NB4 (cell line): ENCODE measurements at places on chromosomes 1 and 21.
A peak's percentile ranks its signal among the peaks of the same experiment; 100 is the strongest.

DNA sequence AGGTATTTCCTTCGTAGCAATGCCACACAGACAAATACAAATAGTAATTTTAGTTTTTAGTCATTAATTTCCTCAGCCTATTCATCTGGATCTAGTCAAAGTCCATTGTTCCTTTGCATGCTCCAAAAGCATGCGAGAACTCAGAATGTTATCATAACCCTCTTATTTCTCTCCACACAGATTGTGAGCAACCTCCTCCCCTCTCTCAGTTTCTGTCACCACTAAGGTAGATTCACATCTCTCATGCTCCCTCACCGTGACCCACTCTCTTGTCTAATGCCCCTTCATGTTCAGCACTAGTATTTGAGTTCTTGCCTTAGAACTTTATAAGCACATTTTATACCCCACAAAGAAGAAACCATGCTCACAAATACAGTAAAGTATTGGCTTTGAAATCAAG lies 582.4 kb downstream of the PLA2G4A start:
- no peak for DNase-seq

GRCh38 chr1:184709418-184709817 lies 45.2 kb downstream of the EDEM3 start:
- DNase-seq = no peak

- peak; percentile 74 for DNase-seq
These were observed 20.8 kb downstream of the NAV1 start for GRCh38 chr1:201559679-201560162.

DNA sequence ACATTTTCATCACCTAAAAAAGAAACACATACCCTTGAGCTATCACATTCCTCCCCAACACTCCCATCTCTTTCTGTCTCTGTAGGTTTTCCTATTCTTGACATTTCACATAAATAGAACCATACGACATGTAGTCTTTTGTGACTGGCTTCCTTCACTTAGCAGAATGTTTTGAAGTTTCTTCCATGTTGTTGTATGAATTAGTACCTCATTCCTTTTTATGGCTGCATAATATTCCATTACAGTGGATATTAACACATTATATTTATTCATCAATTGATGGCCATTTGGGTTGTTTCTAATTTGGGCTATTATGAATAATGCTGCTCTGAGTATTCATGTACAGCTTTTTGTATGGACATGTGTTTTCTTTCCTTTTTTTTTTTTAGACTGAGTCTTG lies 11.8 kb downstream of the WDTC1 start:
- no peak for DNase-seq

- no peak for DNase-seq
These were observed 13.4 kb upstream of the FAM43B start for GRCh38 chr1:20538760-20539551.

DNA sequence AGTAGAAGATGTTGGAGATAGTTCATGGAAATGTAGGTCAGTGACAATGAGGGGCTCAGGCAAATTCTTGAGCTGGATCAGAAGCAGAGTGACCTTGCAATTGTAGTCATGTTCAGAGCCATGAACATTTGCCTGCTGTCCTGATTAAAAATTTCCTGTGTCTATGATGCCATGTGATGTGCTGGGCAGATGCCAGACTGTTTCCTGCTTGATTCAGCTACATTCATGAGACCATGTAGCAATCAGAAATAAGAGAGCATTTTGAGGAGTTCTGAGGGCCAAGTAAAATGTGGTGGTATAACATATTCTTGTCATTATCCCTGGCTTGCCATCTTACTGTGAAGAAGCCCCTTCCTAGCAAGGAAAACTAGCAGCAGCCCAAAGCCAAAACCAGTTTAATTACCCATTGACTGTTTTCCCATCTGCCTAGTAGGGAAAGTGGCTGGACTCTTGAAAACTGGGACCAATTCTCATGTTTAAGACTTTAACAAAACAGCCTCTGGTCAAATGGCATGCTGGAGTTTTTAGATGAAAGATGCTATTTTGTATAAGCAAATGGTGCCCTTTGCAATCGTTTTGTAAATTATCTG lies 118.3 kb downstream of the NOS1AP start:
- DNase-seq = no peak

GRCh38 chr1:29716306-29716705 lies 480.0 kb downstream of the PTPRU start:
- DNase-seq = no peak

GRCh38 chr1:53367503-53368313 lies 39.8 kb upstream of the LRP8 start:
- peak; percentile 90 for DNase-seq

DNA sequence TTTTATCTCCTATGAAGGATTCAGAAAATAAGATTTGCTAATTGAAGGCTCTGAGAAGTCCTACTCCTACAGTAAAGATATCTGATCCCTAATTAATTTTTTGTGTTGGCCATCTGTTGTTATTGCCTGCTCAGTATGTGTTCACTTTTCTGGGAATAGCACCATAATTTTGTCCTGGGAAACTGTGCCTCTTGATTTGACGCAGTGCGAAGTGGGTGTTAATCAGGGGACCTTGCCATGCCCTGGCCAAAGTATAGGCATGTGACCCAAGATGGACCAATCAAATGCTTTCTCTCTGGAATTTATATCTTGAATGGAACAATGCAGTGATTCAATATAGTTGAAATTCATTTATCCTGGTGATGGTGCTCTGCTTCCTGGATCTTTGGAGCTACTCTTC lies 30.4 kb upstream of the GNG12 start:
- no peak for DNase-seq

- DNase-seq = no peak
These were observed 40.0 kb upstream of the LRRC3 start for GRCh38 chr21:44415073-44416025.

- DNase-seq = no peak
These were observed 195.7 kb downstream of the ROR1 start for GRCh38 chr1:63969441-63969901.

GRCh38 chr1:17190010-17190995 lies 14.6 kb upstream of the PADI1 start:
- DNase-seq = no peak

GRCh38 chr1:228894442-228894989 lies 159.2 kb downstream of the RHOU start:
- DNase-seq = no peak

DNA sequence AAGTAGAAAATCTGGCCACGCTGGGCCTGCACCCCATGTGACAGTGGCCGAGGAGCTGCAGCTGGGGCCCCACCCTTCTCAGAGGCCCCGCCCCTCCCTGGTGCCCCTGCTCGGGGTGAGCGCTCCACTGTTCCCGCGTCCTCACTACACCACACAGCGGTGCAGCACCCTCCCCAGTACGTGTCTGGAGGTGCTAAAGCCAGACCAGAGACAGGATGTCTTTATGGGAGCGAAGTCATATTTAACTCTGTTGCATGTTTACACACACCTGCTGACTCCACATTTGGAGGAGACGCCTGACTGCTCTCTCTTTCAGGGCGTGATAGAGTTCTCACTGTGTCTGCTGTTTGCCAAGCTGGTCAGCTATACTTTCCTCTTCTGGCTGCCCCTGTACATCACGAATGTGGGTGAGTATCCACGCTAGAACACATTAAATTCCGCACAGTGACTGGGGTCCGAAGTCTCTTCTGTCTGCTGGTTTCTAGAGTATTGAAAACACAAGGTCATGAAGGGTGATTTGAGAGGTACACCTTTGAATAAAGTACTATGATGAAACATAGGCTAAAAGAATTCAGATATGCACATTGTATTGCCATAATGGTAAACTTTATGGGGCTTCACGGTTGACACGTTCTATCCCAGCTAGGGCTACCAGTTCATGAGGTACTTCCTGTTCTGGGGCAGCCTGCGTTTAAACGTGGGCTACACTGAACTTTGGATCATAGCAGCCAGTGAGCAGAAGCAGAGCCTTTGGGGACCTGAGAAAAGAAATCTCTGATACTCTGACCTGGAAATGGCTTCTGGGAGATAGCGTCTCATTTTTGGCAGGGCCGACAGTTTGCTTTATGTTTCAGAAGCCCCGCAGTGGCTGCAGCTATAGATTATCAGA lies 48.4 kb downstream of the SLC37A1 start:
- no peak for DNase-seq

GRCh38 chr1:163834778-163835177 lies 513.0 kb downstream of the NUF2 start:
- no peak for DNase-seq

DNA sequence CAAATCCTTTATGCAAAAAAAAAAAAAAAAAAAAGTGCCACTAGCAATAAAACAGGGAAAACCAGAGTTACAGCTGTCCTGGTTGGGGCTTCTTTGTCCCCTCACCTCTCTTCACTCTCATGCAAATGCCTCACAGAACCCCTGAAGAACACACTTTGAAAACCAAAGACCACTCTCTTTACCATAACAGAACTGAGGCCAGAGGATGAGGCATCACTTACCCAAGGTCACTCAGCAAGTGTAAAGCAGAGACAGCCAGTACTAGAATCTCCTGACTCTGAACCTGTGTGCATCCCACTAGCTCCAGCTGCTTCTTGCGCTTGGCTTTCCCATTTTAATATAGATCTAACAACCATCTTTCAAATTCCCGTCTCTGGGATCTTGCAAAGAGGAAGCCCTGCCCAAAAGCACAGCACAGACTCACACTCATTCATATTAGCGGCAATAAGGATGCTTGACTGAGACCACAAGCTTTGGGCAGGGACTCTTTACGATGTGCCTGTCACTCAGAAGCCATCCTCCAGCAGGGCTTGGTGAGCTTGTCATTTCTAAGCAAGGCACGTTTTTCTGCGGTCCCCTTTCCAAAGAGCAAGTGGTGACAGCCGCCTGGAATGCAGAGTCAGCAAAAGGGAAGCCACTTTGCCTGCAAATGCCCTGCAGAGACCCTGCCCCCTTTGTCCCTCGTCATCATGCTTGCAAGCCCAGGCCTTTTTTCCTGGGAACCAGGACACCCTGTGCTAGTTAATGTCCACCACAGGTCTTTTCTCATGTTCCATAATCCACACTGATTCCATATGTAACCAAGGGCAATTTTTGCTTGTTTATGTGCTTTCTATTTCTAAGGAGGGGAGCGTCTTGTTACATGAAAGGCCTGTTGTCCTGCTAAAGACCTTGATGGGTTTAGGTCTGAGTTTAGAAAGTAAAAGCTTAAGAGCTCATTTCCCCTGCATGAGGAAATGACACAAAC lies 76.5 kb upstream of the NFIA start:
- no peak for DNase-seq

GRCh38 chr21:42373908-42374455 lies 7.6 kb upstream of the TFF1 start:
- DNase-seq = no peak
